Stimulated activated CD8-positive, alpha-beta memory T cell treated with anti-CD3 and anti-CD28 coated beads, Interleukin-4, amount 100 ng/mL, for 48 hours (primary cell): ENCODE measurements at places on chromosomes 5 and 9.

GRCh38 chr5:16856531-16856930 is 79.6 kb downstream of the MYO10 start:
- DNase-seq, result no peak

DNA sequence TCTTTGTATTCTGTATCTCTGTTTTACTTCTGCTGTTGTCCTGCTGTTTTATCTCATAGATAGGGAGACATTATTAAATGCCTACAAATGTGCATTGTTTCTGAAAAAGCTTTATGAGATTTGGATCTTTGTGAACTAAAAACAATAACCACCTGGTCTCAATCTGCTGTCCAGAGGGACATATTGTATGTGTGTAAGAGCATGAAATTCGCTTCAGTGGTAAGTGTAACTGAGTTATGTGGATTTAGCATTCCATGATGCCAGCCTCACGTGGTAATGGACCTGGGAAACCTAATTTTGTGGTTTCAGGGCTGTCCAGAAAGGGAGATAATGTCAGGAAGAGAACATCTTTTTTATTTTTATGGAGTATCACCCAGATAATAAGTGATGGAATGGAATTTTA is 119.3 kb downstream of the GDNF start:
- no peak for DNase-seq

- no peak for DNase-seq
Observed at GRCh38 chr5:154648706-154649105, 106.5 kb upstream of the LARP1 start.

GRCh38 chr5:123810746-123811340 is 298.9 kb downstream of the CSNK1G3 start:
- no peak for DNase-seq

DNA sequence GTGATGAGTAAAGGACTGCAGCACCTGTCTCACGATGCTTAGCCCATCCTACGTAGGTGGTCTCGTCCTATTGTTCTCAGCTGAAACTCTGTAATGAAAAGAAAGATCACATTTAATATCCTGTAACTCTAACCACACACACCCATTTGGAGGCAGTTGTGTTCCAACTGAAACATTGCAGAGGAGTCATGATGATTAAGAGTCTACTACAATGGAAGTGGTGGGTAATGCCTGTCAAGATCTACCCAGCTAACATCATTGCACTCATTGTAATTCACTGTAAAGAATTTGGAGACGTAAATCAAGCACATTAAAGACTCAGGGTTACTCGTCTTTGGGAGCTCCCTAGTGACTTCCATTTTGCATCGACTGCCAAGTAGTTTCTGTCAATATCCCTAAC is 106.0 kb upstream of the PTPN3 start:
- DNase-seq, result no peak

DNA sequence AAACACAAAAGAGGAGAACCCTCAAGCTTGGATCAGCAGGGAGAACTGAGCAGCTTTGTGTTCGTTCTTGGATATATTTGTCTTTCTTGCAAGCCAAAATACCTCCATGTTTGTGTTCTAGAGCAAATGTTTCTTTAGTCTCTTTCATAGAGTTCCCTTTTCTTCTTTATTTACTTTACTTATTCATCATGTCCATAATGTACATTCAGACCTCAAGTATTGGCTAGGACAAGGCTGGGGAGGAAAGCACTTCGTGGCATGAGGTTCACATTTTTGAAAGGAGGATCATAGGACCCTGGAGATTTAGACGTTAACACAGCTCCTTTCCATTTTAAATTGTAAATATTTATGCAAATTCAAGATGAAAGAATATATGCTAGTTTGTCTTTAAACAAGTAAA is 590.2 kb upstream of the MEF2C start:
- DNase-seq, result no peak

- DNase-seq, result no peak
Observed at GRCh38 chr5:130278136-130278535, 373.9 kb downstream of the CHSY3 start.

GRCh38 chr9:14366076-14366475 is 52.1 kb upstream of the NFIB start:
- DNase-seq, result no peak

DNA sequence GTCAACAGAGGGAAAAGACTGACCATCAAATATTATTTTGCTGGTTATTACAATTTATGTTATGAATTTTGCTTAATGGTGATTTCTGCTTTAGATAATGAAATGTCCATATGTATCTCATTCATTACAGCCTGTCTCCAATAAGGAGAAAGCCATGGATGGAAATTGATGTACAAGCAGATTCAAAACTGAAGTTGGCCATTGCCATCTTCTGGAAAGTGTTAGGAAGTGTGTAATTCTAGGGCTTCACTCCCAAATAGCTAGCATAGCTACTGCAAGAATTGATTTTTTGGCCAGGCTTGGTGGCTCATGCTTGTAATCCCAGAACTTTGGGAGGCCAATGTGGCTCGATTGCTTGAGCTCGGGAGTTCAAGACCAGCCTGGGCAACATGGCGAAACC is 45.8 kb downstream of the DYNC2I2 start:
- DNase-seq, result no peak

DNA sequence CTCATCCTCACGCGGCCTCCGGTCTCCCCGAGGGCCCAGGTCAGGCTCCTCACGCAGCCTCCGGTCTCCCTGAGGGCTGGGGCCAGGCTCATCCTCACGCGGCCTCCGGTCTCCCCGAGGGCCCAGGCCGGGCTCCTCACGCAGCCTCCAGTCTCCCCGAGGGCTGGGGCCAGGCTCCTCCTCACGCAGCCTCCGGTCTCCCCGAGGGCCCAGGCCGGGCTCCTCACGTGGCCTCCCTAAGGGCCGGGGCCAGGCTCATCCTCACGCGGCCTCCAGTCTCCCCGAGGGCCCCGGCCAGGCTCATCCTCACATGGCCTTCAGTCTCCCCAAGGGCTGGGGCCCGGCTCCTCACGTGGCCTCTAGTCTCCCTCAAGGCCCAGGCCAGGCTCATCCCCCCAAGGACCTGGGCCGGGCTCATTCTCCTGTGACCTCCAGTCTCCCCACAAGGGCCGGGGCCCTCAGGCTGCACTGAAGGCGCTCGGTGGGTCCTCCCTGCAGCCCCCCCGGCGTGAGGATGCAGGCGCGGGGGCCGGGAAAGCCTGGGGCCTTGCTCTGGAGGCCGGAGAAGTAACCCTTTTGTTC is 51.2 kb upstream of the FCN2 start:
- no peak for DNase-seq

DNA sequence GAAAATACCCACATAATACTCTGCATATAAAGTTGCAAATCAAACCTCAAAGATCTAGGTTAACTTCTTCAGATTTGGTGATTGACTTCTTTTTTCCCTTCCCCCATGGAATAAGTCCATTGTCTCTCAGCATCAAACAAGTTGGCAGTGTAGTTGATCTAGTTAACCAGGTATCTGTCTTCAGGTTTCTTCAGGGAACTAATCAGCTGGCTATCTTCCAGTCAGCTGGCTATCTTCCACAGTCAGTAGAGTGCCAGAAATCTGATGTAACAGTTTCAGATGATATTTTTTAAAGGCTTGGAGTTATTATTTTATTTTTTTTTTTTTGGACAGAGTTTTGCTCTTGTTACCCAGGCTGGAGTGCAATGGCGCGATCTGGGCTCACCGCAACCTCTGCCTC is 16.8 kb downstream of the TNFSF15 start:
- no peak for DNase-seq

GRCh38 chr5:179860301-179860700 is 1.7 kb upstream of the MRNIP start:
- no peak for DNase-seq

DNA sequence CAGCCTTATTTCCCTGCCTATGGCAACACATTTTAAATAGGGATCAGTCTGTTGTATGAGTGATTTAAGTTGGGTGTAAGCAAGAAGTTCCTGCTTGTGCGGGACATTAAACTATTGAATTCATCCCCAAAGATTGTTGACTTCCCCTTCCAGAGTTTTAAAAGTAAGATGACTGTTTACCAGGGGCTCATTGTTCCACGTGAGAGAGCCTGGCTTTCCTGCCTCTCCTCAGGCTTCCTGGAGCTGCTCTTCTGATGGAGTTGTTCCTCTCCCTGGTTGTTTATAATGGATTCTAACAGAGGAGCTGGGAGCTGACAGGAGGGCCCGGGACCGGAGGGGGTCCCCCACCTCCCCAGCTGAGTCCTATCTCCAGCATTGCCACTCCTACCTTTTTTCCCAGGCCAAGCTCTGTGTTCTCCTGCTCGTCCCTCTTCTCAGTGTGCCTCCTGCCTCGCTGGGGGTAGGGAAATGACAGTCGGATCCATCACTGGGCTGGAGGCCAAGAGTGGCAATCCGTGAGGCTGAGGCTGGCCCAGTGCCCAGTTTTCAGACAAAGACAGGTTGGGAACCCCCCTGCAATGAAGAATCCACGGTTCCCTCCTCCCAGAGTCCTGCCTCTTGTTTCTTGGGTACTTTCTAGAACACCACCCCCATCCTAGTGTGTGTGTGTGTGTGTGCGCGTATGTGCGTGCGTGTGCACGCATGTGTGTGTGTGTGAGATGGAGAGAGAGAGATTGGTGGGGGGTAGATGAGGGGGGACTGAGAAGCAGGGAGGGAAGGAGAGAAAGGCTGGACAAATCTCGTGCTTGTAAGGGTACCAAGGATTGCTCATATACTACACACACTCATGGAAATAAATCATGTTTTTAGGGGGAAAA is 123.7 kb upstream of the NFIB start:
- no peak for DNase-seq

DNA sequence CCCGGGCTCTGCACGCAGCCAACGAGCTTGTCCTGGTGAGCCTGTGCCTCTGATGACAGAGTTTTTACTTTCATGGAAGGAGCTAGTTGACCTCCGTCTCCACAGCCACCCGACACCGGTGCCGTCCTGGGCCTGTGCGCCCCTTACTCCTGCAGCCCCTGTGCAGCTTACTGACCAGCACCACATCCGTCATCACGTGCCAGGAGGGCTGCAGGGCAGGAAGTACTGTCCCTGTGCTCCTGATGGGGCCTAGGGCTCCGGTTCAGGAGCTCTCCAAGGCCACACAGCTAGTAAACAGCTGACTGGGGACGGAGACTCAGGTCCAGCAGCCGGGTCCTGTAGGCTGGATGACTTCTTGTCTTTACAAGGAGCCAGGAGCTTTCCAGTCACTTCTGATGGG is 10.2 kb downstream of the STKLD1 start:
- DNase-seq, result no peak

GRCh38 chr5:42855811-42856210 is 44.1 kb upstream of the SELENOP start:
- DNase-seq, result no peak

GRCh38 chr5:126069329-126069728 is 353.9 kb upstream of the GRAMD2B start:
- DNase-seq, result no peak

DNA sequence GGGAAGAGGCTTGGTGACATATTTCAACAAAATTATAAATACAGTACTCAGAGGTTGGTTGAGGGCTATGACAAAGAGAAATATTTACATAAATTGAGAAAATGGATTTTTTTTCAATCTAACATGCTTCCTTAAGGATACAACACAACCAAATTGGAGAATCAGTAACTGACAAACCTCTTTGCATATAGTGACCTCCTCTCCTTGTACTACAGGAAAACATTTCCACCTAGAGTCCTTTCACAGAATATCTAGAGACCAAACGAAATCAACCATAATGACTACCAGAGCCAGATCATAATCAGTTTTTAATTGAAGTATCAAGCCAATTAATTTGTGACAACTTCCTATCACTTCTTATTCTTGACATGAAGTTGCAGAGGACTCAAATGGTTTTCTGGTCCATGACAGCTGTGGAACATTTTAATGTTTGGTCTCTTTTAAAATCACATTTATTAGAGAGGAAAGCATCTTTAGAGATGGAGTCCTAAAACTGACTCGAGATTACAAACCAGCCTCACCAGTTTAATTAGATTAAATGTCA is 1636.5 kb upstream of the C9orf72 start:
- no peak for DNase-seq

DNA sequence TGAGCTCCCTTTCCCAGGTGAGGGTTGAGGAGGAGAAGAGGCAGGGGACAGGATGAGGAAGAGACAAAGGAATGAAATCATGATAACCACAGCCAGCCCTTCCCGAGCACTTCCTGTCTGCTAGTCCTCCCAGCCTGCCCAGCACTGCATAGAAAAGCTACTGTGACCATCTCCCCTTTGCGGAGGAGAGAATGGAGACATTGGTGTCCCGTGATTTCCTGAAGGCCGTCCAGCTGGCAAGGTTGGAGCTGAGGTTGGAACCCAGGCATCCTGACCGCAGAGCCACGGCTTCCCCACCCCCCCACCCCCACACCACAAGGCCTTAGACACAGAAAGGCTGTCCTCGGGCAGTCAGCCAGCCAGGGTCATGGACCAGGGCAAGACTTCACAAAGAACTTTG is 131.1 kb upstream of the ICE1 start:
- no peak for DNase-seq

DNA sequence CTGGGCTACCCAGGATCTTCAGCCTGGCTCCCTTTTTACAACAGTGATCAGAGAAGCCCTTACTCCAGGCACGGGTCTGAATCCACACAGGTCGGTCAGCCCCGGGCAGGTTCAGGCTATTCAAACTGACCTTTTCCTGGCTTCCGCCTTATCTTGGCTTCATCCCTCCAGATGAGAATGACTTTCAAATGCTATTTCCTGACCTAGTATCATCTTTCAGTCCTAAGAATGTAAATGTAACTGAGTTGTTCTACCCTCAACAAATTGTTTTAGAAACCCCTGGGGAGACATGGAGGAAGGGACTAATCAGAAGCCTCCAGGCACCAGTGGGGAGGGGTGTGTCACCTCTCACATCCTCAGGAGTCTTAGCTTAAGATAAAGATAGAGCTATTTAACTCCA is 213.2 kb downstream of the EPB41L4A start:
- DNase-seq, result no peak

DNA sequence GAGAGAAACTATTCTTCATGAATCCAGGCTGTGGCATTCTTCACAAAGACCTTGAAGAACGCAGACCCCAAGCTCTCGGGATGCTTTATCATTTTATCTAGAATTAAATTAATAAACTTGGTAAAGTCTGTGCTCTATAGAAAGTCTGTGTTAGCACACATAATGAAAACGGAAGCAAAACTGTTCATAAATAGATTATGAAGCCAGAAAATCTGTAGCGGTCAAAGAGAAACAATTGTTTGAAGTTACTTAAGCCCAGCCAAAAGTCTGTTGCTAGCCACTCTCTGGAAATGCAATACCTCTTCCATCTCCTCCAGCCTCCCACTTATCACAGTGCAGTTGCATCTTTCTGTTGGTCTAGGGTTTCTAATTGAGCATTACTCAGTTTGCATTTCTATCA is 375.9 kb downstream of the KIF4B start:
- DNase-seq, result no peak

- DNase-seq, result no peak
Observed at GRCh38 chr9:72486594-72486955, 34.8 kb upstream of the TMC1 start.

GRCh38 chr5:78062645-78063044 is 231.9 kb downstream of the AP3B1 start:
- DNase-seq, result no peak

DNA sequence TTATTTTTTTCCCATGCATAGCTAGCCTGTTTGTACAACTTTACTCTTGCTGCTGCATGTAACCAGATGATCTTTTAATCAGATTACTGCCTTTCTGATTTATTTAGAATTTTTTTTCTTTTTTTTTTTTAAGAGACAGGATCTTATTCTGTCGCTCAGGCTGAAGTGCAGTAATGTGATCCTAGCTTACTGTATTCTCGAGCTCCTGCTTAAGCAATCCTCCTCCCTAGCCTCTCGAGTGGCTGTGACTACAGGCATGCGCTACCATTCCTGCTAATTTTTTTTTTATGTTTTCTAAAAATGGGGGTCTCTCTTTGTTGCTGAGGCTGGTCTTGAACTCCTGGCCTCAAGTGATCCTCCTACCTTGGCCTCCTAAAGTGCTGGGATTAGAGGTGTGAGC is 9.6 kb downstream of the DCP2 start:
- no peak for DNase-seq
